ENCODE measurements at places on chromosomes 2 and 18.
A peak's percentile ranks its signal among the peaks of the same experiment; 100 is the strongest.

GRCh38 chr2:165631089-165631488 lies 161.6 kb downstream of the CSRNP3 start:
- DNase-seq: no peak

- DNase-seq: no peak
Observed at GRCh38 chr2:210188755-210189154, 17.5 kb upstream of the KANSL1L start.

- DNase-seq: no peak
Observed at GRCh38 chr2:159175182-159175581, 111.3 kb downstream of the WDSUB1 start.

DNA sequence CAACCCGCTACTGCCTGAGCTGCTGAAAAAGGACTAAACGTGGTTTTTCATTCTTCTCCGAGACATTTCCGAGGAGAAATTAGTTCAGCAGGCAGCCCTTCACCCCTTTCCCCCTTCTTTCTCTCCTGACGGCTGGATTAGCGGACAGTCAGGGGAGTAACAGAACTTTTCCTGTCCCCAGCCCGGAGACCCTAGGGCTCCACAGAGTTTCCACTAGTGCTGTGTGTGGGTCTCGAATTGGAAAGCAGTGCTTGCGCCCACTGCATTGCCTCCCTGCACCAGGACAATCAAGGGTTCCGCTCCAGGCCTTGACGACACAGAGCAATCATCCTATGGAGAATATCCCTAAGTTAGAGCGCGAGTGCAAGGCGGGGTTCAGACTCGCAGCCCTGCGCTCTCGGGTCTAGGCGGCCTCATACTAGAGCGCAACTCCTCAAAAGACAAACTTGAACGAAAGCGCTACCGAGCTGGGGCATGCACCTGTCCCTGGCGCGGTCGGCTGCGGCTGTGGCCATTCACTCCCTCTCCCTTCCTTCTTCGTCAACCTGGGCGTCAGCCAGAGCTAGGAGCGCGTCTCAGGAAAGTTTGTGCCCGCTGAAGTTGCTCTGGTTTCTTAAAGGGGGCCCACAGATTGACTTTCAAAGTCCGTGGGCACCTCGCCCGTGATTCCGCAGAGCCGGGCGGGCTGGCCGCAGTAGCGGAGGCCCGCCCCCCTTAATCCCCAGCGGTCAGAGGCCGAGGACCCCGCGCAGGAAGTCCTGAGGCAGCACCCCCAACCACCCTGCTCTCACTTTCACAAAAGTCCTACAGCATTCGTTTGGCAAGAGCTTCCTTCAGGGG lies 801 bp downstream of the OSR1 start:
- DNase-seq: no peak

DNA sequence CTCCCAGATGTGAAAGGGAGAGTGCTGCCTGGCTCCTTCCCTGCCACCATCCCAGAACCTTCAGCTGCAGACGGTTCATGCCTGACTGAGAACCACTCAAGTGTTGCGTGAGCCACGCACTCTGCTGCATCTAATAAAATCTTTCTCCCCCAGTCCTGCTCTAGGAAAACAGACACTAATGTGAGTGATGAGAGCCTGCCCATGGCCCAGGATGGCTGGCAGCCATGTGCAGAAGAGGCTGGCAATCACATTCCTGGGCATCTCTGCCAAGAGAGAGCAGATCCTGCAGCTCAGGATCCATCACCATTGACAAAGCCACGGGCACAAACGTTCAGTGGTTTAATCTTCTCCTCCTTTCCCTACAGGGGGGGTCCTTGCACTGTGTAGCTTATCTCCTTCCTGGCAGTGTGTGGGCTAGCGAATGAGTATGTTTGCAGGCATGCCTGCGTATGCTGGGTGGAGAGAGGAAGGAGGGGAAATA lies 477.5 kb downstream of the SLC4A3 start:
- peak; percentile 23 for DNase-seq

DNA sequence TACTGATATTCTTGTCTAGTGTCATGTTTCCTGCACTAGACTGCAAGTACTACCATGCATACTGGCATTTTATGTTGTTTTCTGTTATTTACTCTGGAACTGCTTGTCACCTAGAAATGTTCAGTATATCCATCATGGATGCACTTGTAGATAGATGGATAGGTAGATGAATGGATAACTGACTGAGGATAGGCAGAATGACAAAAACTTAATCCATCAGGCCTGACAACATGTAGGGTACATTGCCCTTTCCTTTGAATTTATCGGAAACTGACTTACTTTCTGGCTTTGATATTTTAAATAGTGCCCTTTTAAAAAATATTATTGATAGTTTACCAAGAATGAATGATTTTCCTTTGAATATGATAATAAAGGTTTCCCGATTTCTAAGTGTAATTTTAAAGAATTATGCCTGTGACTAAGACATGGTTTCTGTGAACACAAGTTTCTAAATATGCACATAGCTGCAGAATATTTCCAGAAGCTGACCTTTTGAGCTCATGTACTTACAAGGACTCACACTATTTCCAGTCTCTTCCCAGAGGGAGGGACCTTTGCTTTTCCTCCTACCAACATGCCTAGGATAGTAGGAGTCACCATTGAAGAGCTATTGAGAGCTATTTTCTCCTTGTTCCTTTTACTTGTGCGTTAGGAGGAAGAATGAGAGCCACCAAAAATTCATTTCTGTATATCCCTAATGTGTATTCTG lies 81.3 kb downstream of the ANKRD12 start:
- DNase-seq: no peak

DNA sequence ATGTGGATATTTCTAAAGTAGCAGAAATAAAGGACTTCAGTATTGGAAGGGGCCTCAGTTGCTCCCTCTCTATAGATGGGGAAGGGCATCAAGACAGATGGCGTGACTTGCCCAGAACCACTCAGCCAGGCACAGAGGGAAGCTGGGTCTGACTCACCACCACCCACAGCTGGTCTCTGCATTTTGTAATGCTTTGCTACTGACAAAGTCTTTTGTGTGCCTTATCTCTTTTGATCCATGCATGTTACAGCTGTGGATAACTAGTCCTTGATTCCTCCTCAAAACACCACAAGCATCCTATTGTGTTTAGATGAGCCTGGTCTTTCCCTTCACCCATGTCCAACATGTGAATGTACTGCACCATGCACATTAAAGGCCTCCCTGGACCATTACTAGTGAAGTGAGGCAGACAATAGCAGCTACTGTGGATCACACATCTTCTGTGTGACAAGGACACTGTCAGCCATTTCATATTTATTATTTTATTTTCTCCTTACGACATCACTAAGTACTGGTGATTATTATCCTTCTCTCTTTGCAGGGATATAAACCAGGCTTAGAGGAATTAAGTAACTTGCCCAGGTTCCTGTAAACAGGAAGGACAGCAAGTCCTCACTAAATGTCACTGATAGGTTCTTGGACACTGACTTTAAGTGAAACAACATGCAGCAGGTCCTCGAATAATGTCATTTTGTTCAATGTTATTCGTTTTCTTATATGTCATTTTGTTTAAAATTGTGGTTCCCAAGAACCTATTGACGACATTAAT lies 29.6 kb upstream of the IL37 start:
- DNase-seq: peak; percentile 75

DNA sequence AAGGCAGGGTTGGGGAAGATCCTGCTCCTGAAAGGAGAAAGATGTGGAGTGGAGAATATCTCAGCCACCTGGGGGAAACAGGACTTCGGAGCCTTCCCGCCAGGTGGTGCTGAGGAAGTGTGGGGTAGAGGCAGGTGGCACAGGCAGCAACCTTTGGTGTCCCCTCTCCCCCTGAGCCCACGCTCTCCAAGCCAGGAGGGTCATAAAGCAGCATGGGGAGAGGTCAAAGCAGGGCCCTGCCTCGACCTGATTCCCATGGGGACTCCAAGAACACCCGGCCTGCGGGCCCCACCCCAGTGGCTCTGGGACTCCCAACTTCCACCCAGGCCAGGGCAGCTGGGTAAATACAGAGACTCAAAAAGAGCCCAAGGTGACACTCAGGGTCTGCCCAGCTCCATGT lies 54.3 kb upstream of the SLC66A3 start:
- DNase-seq: no peak

GRCh38 chr2:50729306-50730049 lies 302.5 kb downstream of the NRXN1 start:
- no peak for DNase-seq

- DNase-seq: no peak
Observed at GRCh38 chr18:38792731-38793130, 1227.1 kb upstream of the CELF4 start.

- peak; percentile 12 for DNase-seq
Observed at GRCh38 chr18:8162802-8163201, 446.4 kb upstream of the RAB12 start.

DNA sequence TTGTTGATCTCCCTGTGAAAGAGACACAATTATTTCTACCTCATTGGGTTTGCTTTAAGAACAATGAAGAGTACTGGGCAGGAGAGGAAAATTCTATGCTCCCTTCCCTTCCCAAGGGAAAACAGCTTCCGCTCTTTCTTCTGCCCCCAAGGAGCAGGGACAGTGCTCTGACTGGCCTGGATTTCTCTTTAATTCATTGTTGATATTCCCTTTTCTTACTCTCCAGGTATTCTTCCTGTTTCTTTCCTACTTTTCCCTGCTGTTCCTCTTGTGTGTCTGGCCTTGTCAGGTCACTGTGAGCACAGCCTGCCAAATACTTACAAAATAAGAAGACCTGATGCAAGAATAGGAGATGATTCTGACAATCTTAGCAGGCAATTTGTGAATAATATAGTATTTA lies 49.6 kb upstream of the SPAG16 start:
- DNase-seq: no peak

Measured in RWPE1 (cell line).